ENCODE measurements at places on chromosomes 6 and 20.

GRCh38 chr6:91412532-91412931, 825.7 kb upstream of the MAP3K7 start:
- DNase-seq = no peak

DNA sequence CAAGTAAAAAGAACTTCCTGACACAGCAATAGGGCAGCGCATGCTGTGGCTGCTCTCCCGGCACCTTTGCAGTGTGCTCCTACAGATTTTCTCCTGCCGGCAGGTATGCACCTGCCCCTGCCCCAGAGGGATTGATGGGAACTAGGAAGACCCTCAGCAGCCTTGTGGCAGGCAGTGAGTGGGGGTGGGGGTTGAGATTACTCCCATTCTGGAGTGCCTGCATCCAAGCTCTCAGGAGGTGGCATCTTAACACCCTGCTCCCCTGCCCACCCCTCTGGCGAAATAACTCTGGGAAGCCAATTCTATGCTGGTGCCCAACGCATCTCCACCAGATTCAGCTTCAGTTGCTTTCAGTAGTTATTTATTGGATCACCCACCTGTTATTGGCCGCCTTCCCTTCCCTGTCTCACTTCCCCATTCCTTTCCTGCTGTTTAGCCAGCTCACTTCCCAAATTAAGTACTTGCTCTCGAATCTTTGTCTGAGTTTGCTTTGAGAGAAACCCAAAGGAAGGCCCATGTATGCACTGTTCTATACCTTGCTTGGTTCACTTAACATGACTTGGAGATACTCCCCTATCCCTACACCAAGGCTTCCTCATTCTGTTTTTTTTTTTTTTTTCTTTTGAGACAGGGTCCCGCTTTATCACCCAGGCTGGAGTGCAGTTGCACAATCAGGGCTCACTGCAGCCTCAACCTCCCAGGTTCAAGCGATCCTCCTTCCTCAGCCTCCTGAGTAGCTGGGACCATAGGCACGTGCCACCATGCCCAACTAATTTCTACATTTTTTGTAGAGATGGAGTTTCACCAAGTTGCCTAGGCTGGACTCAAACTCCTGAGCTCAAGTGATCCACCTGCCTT, 29.3 kb upstream of the SLC23A2 start:
- no peak for DNase-seq

GRCh38 chr6:145017516-145017915, 717.8 kb downstream of the EPM2A start:
- DNase-seq = no peak

DNA sequence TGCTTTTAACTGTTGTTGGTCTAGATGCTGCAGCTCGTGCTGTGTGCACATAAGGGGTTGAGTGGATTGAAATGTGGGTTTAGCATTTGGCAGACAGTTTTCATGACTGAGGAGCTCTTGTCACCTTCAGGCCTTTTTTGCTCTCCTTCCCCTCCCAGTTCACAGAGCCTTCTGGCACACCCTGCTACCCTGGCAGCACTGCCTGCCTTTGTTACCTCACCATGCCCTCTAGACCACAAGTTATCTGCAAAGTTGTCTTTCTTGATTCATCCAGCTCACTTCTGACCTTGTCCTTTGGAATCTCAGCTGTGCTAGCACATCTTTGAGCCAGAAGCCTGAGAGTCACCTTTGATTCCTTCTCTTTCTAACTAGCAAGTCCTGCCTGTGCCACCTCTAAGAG, 348.9 kb upstream of the ZFP64 start:
- no peak for DNase-seq

- no peak for DNase-seq
These were observed 1158.7 kb upstream of the EYS start for GRCh38 chr6:66865771-66866170.

GRCh38 chr6:31386977-31387376, 16.4 kb upstream of the MICA start:
- DNase-seq = no peak

- no peak for DNase-seq
These were observed 395.1 kb upstream of the KHDRBS2 start for GRCh38 chr6:62681108-62681507.

GRCh38 chr20:57450931-57451330, 59.7 kb downstream of the RBM38 start:
- no peak for DNase-seq

DNA sequence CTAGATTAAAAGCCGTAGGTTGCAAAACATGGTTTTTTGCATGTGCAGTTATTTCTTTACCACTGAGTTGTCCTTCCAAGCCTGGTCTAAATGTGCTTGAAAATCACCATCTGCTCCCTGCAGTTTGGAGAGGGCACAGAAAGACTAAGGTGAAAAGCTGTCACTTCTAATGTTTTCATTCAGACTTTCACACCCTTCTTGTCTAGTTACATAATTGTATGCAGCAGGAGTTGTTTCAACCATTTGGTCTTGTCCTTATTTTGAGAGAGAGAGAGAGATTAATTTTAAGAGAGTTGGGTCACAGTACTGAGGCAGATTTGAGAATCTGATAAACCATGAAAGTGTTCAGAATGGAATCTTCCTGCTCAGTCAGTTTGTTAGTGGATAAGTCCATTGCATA, 82.5 kb downstream of the ARID1B start:
- no peak for DNase-seq

DNA sequence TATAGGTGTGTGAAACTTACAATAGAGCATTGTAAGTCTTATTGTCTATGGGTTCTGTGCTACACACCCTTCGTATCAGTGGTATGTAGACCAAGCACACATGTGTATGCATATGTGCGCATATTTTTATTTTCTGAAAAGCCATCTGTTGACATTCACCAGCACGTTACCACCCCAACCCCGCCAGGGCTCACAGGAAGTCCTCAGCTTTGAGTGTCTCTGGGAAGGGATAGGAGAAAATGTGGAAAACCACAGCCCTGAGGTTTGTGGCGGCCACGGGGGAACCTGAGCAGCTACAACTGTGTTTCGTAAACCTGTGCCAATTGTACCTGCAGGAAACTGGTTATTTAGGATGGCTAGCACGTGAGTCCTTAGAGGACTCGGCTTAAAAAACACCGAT, 123.3 kb upstream of the PHACTR3 start:
- DNase-seq = no peak

- no peak for DNase-seq
These were observed 967.3 kb upstream of the ADGRB3 start for GRCh38 chr6:67667637-67668422.

- no peak for DNase-seq
These were observed 103.5 kb downstream of the DACT2 start for GRCh38 chr6:168216117-168216516.

DNA sequence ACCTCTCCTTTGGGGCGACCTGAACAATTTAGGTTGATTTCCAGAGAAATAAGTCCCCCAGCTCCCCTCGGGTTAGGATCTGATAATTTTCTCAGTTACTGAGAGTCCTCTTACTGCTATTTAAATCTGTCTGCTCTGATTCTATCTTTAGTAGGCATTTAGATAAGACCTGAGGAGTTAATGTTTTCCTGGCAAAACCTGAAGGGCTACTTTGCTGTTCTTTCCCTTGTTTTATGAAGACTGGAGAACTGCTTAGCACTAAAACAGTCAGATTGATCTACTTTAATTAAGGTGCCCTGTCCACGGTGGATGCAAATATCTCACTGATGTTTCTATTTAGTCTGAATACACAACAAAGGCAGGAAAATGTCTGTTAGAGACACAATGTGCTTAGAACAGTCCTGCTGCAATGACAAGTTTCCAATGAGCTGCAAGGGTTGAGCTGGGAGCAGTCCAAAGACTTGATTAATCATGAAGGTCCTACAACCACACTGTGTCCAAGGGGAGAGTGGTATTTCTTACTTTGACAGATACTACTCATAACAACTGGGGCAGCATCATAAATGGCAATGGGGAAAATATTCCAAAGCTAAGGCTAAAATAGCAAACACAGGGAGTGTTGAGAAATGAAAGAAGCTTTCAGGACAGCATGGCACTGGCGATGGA, 15.7 kb downstream of the ADTRP start:
- DNase-seq = no peak

- DNase-seq = no peak
These were observed 24.6 kb upstream of the SPTLC3 start for GRCh38 chr20:12984069-12984765.

GRCh38 chr20:62602550-62602949, 39.8 kb upstream of the SLCO4A1 start:
- DNase-seq = no peak

GRCh38 chr6:141169419-141169818, 963.3 kb upstream of the GJE1 start:
- DNase-seq = no peak

- DNase-seq = no peak
These were observed 184.0 kb downstream of the GPX5 start for GRCh38 chr6:28709478-28710349.

DNA sequence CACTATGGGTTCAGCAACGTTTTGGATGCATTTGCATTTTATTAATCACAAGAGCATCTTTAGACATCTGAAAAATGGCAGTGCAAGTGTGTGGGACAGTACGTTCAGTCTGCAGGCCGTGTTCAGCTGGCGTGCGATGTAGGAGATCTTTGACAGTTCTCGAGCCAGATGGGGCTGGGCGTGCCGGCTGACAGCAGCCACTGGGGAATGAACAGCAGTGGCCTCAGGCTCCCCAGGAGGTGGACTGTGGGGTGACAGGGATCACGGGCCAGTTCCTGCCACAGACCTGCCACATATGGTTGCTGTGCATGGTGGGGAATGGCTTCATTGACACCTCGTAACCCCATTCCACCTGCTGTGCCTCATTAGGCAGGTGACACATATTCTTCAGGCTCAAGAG, 16.4 kb upstream of the MLN start:
- DNase-seq = no peak

DNA sequence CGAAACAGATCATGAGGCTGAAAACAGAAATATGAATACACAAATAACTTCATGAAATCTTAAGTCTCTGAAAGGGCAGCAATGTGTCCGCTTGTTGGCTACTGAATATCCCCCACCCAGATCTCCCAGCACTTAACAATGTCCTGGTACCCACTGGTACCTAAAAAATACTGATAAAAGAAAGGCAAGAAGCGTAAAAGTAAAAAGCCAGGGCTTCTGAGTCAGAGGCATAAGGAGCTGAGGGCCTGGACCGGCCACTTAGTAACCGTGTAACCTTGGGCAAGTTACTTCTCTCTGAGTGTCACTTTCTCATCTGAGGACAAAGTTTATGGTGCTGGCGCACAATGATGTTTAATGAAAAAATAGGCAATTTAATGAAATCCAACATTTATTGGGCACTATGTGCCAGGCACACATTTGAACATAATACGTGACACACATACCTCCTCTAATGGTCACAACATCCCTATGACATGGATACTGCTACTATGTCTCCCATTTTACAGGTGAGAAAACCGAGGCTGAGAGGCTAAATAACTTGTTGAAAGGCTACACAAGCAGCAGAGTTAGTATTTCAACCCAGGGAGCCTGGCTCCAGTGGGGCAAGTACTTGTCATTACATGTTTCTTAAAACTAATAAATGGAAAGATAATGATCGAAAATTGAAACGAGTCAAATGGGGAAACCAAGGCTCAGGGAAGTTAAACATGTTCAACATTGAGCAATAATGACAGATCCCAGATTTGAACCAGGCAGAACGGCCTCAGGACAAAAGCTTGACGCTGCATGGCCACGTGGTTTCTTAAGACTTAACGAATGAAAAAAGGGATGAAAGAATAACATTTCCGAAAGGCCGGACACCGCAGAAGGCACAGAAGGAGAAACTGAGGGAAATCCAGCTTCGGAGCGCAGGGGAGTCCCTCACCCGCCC, 828 bp downstream of the TP53RK start:
- no peak for DNase-seq
